ENCODE measurements at places on chromosomes 5 and 9.

DNA sequence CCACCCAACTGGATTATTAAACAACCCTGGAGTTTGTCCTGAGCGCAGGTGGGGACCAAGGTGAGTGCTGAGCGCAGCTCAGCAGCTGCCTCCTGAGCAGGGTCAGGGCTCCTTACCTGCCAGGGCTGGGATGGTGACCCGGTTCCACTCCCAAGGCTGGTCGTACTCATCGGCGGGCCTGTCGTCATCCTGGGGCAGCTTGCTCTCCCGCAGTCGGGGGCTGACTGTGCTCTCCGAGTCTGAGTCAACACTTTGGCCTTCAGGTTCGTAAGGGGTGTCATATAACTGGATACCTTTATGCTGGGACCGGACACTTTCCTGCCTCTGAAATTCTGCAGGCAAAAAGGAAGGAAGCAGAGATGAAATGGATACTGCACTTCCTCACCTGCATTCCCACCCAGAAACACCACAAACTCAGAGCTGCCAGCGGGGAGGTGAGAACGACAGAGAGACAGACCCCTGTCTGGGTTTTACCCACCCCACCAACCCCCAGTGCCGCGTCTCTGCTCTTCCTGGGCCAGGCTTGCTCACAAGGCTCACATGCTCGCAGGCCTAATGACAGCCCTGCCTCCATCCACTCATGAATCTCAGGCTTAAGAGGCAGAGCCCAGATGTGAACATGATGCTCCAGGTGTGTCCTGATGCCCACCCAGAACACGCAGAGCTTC is 70.7 kb upstream of the SLC25A51 start:
- DNase-seq: no peak

GRCh38 chr9:106557996-106558667 is 304.8 kb upstream of the ZNF462 start:
- no peak for DNase-seq

DNA sequence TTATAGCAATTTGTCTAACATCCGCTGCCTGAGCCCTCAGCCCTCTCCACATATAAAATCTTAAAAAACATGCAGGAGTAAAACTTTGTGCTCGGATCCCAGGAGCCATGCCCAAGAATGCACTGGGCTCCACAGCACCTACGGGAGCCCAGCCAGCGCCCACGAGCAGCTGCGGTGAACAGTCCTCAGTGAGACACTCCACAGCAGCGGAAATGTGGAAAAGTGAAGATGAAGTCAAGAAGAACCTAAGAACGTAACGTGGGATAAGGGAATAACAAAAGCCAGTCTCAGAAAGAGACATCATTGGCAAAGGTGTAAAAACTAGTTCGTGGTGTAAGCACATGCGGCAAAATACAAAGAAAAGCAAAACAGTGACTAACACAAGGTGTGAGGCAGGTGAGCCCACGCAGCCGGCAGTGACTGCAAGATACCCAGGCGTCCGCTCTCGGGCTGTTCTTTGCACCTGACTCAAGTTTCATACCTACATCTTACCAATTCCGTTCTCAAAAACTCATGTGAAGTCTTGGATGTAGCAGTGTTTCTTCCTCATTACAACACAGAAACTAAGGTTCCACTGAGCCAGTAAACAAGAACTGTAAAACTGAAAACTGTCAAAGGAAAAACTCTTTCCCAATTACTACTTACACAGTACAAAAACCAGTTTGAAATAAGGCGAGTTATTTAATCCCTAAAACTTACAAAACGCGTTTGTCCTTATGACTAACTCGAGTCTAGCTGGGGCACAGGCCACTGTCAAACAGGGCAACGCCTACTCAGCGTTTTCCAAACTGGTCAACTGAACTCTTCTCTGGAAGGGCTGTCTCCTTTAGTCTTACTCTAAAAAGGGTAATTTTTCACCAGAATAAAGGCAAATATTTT is 1.7 kb downstream of the CAMSAP1 start:
- no peak for DNase-seq

DNA sequence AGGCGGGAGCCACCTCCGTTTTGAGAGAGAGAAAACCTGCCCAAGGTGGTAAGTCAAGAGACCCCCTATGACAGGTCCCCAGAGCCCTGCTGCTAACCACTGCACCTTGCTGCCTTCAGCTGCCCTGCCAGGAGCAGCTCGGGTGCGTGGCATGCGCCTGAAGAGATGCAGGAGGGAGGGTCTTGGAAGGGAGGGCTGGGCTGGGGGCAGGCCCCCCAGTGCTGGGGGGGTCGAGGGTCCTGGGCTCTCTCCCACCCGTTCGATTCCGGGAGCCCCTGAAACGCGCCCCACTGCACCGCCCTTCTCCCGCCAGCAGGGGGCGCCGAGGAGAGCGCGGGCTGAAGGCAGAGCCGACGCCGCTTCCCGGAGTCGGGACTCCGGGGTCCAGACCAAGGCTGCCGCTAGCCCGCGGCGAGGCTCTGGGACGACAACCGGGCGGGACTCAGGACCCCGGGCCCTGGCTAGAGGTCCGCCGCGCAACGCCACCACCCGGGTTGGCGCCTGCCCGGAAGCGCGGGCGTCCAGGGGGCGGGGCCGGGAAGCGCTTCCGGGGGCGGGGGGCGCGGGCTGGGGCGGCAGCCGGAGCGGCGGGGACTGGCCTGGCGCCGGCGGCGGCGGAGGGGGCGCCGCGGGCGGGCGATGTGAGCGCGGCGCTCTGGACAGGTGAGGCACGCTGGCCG is at the start of gene ZBTB34:
ZBTB34 (plus strand) TSS at position 563 of the 680 bp plus-strand sequence. CDS start 18,761 bp downstream, outside the sequence.
- peak; percentile 28 for DNase-seq

DNA sequence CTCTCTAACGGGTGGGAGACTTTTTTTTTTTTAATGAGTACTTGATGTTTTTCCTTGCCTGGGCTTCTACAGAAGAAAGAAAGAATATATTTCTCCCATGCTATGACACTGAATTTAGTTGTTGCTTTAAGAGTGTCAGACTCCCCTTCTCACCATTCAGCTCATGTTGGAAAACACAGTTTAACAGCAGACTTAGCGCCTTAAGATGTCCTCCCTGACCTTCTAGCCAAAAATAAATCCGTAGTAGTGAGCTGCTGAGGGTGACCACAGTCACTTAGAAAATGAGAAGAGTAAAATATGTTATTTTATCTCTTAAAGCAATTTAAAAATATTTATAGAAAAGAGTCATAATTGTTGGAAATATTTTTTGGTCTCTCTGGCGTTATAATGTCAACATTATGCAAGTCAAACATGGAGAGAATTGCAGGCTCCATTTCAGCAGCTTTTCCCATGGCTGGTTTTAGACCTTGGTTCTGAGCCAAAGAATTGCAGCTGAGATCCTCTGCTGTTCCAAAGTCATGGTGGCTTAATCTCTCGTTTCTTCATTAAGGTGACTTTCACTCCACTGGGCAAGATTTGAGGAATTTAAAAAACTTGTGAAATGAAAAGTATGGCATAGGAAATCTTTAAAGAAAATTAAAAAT is 143.5 kb downstream of the GHR start:
- no peak for DNase-seq

DNA sequence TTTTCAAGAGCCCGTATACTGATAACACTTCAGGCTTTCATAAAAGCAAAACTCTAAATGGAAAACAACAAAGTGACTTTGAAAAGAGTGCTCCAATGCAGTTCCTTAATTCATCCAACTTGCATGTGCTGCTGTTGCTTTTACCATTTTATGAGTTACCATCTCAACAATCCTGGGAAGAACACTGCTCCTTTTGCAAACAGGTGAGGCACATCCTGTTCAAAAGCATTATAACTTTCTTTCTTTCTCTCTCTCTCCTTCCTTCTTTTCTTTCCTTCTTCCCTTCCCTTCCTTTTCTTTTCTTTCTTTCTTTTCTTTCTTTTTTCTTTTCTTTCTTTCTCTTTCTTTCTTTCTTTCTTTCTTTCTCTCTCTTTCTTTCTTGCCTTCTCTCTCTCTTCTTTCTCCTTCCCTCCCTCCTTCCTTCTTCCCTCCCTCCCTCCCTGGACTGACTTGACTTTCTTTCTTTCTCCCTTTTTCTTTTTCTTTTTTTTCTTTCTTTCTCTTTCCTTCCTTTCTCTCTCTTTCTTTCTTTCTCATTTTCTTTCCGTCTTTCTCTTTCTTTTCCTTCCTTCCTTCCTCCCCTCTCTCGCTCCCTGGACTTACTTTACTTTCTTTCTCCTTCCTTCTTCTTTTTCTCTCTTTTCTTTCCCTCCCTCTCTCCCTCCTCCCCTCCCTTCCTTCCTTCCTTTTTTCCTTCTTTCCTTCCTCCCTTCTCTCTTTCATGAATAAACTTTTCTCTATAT is 11.2 kb upstream of the PARP8 start:
- DNase-seq: no peak

DNA sequence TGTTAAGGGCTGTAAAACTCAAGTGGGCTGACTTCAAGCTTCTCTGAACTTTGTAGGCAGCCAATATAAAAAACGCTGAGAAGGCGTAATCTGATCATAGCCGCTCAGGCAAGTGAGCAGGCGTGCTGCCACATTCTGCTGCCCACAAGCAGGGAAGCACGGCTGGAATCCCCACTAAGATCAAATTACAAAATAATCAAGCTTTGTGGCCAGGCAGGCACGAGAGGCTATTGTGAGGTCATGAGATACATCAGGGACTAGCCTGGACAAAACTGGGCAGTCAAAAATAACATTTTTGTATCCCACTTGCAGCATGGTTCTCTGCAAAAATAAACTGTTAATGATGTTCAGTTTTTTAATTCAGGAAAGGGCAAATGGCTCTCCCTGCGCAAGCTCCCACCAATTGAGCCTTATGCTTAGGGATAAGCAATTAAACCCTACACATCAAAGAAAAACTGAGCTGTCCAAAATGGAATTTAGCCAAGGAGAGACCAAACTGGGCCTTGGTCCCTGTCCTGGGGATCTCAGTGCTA is 64.0 kb downstream of the POU5F2 start:
- DNase-seq: peak; percentile 93

DNA sequence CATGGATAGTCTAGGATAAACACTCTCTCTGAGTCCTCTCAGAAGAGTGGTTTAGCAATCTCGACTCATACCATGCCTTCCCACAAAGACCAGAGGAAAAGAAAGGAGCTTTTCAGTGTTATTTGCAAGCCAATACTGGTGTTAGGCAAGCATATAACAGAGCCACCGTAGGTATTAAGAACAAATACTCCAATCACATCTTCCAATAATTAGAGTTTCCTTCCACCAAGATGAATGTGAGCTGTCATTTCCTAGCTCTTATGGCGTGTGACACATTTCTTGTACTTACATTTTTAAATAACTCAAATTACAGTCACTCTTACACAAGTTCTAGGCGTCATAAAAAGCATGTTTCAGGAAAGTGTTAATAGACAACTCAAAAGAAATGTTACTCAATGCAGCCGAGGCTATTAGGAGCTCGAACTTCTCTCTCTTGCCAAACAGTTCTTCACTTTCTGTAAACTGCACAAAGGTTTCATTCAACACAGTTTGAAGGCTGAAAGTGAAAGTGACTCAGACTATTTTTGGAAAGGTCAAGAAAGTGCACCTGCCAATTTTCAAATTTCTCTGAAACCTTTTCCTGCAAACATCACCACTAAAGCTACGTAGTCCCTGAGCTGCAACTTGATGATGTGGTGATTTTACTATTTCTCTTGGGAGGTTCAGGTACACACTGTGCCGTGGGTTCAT is 153.8 kb downstream of the AUH start:
- DNase-seq: no peak

DNA sequence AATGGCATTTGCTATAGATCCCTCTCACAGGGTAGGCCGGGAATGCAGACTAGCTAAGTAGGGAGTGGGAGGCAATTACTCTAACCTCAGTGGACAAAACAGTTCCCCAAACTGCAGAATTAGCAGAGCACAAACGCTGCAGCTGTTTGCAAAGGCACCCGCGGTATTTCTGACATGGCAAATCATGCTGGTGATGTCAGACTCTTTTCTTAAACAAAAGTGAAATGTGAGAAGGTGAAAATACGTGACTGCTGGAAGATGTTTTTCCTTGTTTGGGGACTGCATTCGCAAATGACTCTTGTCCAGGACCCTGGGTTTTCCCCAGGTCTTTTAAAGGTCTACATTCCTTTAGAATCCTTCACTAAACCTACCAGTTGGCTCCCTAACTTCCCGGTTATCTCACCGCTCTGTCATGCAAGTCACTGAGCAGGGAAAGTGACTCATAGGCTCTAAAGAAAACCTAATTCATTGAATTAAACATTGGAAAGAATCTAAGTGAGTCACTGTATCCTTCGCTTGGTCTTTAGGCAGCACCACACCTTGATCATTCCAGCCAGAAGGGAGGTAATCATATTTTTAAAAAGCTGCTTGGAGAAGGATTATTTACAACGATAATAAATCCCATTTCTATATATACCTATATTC is 91.5 kb upstream of the DNAH5 start:
- DNase-seq: no peak

DNA sequence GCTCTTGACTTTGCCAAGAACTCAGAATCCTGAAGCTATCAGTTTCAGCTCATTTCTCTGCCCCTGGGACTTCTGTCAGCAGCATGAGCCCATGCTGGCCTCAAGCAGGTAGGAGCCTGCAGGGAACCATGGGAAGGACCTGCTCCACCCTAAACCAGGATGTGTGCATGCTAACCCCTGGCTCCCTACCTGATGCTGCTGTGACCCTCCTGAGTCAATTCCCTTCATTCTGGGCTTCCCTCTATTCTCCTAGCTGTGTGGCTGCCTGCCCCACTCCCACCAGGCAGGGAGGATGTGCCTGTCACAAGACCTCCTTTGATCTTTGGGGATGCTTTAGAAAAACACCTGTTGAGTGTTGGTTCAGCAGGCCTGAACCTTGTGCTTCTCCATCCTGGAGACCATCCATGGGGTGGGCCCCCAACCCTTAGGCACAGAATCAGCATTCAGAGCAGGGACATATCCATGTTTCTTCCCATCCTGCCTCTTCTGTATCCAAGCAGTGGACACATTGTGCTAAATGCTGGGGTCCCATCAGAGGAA is 117.1 kb upstream of the CCL21 start:
- no peak for DNase-seq

DNA sequence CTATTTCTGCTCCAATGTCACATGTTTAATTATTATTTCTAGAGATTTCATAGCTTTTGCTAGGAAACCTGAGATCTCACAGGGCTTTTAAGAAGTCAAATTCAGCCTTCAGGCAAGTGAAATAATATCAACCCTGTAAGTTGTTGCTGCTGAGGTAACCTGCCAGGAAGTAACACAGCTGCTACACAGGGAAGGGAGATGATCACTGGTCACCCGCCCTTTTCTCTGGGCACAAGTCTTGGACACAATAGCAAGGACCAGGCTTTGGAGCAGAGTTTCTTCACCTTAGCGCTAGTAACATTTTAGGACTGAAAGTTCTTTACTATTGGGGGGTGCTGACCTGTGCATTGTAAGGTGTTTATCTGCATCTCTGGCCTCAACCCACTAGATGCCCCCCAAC is 50.1 kb downstream of the PTTG1 start:
- no peak for DNase-seq

GRCh38 chr9:13266167-13266566 is 13.3 kb downstream of the MPDZ start:
- no peak for DNase-seq

- peak; percentile 37 for DNase-seq
These were observed 102.5 kb upstream of the TNC start for GRCh38 chr9:115220319-115221005.

GRCh38 chr5:4065472-4066320 is 470.1 kb downstream of the IRX1 start:
- DNase-seq: no peak

GRCh38 chr5:115549154-115549553 is 4.6 kb upstream of the FEM1C start:
- peak; percentile 9 for DNase-seq

GRCh38 chr5:172920447-172920849 is 38.8 kb upstream of the RPL26L1 start:
- no peak for DNase-seq
